H9 (cell line): ENCODE measurements at places on chromosomes 5 and 9. TPM values are rescaled to one million over a fixed set of nuclear protein-coding genes. Genes with fewer than 3 reads are reported as not detected.
A peak's percentile ranks its signal among the peaks of the same experiment; 100 is the strongest.

DNA sequence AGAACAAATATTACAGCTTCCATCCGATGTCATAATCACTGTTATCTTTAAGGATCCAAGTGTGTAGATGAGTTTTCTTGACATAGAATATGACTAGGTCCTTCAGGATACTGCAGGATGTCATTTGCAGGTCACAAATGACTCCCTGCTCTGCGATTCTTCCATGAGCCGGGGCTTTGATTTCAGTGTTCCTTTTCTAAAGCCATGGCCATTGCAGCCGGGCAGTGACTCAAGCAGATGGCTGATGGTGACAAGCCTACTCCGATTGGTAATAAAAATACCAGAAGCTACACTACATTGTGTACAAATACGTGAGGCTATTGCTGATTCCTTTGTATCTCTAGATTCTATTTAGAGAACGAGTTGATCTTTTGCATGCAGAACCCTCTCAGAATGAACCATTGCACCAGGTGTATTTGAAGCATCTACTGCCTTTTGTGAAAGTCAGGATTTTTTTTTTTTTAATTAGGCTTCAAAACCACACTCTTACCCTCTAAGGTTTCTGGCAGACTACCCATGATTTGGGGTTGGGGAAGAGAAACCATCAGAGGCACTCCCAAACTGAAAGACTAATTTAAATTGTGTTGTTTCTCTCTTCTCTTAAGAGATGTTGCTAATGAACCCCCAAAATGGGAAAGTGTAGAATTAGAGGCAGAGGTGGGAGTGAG lies 271.0 kb upstream of the ADRA1B start:
- no peak for DNase-seq
- no peak overlapping the region for H3K27ac ChIP-seq
- H3K4me3 ChIP-seq, result no peak overlapping the region
- no peaks in the 10 kb centered on the region for H3K27me3 ChIP-seq

FTMT gene
- not detected in 2 replicates for total RNA-seq

DNA sequence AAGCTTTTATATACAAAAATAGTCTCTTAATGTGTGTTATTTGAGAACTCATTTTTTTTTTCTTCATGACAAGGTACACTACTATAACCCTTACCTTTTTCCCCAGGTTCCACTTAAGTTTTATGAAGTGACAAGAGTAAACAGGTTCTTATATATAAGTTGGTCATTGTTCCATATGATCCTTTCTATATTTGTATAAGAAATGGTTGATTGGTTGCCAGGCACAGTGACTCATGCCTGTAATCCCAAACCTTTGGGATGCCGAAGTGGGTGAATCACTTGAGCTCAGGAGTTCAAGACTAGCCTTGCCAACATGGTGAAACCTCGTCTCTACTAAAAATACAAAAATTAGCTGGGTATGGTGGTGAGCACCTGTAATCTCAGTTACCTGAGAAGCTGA lies 108.3 kb downstream of the PCSK1 start:
- no peaks in the 10 kb centered on the region for H3K36me3 ChIP-seq
- H3K4me1 ChIP-seq, result no peaks in the 10 kb centered on the region
- H3K27ac ChIP-seq, result no peak overlapping the region
- DNase-seq, result no peak
- no peak overlapping the region for H3K4me3 ChIP-seq

GABRP gene
- 1.5 TPM in 2 replicates for total RNA-seq

NUTM2G gene
- 0.48 and 0.57 TPM in 2 replicates for total RNA-seq

DNA sequence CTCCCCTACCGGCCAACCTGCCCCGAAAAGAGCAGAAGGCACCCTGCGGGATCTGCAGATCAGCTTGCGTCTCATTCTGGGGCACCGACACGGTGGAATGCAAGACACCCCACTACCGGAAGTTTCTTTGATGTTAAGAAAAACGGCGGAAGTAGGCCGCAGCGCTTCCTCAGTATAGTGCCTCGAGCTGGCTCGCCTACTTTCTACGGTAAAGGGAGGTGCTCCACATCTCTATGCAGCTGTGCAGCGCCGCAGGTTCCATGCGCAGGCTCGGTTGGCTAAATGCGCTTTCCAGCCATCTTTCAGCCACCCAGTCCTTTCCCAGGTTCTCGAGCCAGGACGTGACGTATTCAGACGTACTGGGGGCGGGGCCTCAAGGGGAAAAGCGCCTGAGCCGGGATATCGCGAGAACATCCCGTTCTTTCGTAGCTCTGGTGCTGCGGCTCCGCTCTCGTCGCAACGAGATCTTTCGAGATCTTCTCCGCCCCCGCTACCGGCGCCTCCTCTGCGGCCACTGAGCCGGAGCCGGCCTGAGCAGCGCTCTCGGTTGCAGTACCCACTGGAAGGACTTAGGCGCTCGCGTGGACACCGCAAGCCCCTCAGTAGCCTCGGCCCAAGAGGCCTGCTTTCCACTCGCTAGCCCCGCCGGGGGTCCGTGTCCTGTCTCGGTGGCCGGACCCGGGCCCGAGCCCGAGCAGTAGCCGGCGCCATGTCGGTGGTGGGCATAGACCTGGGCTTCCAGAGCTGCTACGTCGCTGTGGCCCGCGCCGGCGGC lies at the start of gene HSPA4:
Gene HSPA4, plus strand, starts transcription at position 472 of the 775 bp plus-strand sequence. Its CDS starts 238 bp downstream, at position 710.
- peak within 1 kb of the TSS; percentile 93 for H3K4me3 ChIP-seq
- peak; percentile 98 for DNase-seq
- peaks cover 2% of the 10 kb centered on the region; the same call in 1 of the 2 replicates for H3K4me1 ChIP-seq
- H3K27ac ChIP-seq, result peak within 1 kb of the TSS; percentile 96
- H3K36me3 ChIP-seq, result peaks cover 4% of the 10 kb centered on the region; the same call in 1 of the 2 replicates
- H3K27me3 ChIP-seq, result no peaks in the 10 kb centered on the region

DNA sequence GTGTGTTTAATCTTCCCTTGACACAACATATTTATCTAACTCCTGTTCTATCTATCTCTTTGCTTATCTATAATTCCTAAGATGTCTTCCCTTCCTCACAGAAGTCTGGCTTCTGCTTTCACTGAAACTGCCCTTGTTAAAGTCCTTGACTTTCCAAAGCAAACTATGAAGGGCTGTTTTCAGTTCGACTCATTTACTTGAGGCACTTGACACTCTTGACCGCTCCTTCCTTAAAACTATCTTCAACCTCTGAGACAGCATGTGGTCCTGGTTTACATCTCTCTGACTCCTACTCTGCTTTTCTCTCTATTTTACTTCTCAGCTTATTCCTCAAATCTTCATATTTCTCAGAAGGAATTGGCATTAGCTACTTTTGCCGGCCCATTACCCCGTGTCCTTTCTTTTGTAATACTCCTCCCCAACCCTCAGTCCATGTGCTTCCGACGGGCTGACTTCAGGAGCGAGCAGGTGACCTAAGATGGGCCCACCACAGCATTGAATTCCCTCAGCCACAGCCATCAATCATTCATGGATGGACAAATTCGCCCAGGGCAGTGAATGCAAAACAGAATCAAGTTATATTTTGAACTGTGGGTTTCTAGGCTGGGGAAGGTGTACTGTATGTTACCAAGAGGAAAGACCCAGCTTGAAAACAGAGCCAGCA lies 1089.2 kb downstream of the PTPRD start:
- no peaks in the 10 kb centered on the region for H3K27me3 ChIP-seq
- H3K4me1 ChIP-seq, result peaks cover 5% of the 10 kb centered on the region; the same call in 1 of the 2 replicates
- H3K36me3 ChIP-seq, result no peaks in the 10 kb centered on the region
- H3K4me3 ChIP-seq, result no peak overlapping the region

PCDHB8 gene
- total RNA-seq, result 0.57 and 0.86 TPM in 2 replicates

DNA sequence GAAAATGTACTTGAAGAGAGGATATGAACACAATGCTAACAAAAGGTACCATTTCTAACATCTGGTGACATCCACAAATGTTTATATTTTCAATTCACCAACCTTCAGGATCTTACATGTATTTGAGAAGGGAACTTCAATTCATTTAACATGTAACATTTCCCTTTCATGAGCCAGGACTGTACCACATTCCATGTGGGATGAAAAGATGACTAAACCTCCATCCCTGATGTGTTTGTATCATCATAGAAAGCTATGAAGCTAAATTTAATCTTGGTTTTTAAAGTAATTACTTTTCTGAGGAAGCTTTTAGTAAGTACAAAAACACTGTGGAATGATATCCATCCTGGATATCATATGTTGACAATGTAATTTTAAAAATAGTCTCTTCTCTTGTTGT lies 78.2 kb upstream of the GNA14 start:
- no peaks in the 10 kb centered on the region for H3K27me3 ChIP-seq
- no peak overlapping the region for H3K27ac ChIP-seq
- DNase-seq, result no peak
- H3K4me1 ChIP-seq, result no peaks in the 10 kb centered on the region
- H3K4me3 ChIP-seq, result no peak overlapping the region
- peaks cover 48% of the 10 kb centered on the region for H3K36me3 ChIP-seq

DNA sequence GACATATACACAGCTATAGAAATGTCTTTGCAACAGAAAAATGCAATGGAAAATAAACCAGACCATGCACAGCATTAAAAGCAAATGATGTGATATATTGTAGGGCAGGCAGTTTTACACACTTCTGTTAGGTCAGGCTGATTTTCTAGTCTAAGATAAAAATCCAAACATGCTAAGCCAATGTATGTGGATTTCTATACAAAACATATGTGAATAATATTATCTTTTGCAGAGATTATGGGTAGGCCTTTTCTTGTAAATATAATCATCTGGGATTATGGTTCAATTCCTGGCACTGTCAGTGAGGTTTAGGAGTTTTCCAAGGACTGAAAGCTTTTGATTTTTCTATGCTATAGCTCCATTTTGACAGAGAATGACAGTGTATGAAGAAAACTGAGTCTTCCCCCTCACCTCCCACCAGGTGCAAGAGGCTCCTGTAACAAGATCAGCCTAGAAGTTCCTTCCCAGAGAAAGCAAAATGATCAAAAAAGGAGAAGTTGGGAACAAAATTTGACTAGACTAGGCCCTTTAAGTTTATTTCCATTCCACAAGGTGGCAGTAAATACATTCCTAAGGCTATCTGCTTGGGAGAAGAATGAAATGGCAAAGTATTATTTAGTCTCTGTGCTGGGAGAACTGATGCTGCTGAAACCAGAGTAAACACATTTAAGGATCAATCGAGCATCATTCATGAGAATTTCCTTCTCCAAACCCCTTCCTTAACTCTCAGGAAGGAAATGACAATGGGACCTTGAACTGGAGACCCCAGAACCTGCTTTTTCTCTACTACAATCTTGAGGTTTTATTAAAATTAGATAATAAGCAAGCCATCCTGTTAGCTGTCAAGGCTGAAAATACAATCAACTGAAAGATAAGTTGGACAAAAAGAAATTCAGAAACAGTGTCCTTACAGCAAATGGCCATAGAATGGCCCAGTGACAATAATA lies 133.0 kb upstream of the TUT7 start:
- no peaks in the 10 kb centered on the region for H3K4me1 ChIP-seq
- no peak overlapping the region for H3K27ac ChIP-seq
- H3K27me3 ChIP-seq, result no peaks in the 10 kb centered on the region
- H3K36me3 ChIP-seq, result no peaks in the 10 kb centered on the region

- H3K36me3 ChIP-seq, result no peaks in the 10 kb centered on the region
- H3K4me1 ChIP-seq, result no peaks in the 10 kb centered on the region
- DNase-seq, result no peak
These were observed 405.0 kb downstream of the ENC1 start for GRCh38 chr5:74235552-74235951.

GRCh38 chr9:100322954-100323536 lies 29.7 kb downstream of the TEX10 start:
- no peaks in the 10 kb centered on the region for H3K4me1 ChIP-seq
- no peak for DNase-seq
- H3K4me3 ChIP-seq, result no peak overlapping the region
- H3K27me3 ChIP-seq, result no peaks in the 10 kb centered on the region
- peaks cover 65% of the 10 kb centered on the region for H3K36me3 ChIP-seq

DNA sequence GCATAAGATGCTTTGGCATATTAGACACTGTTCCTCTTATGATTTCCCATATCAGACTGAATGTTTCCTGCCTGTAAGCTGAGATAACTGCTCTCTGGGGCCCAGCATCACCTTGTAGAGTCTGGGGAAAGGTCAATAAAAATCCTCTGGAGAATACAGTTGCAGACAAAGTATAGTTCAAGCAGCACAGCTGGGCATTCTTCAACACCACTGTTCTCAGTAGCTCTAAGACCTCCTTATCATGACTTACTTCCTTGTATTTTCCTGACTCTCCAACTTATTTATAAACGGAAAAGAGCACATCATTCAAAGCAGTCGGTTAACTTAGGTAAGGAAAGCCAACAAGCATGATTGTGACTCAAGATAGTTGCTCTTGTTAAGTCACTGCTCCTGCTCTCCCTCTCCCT lies 208.7 kb upstream of the RASEF start:
- peaks cover 5% of the 10 kb centered on the region; the same call in 1 of the 2 replicates for H3K36me3 ChIP-seq
- H3K27me3 ChIP-seq, result no peaks in the 10 kb centered on the region
- no peak overlapping the region for H3K27ac ChIP-seq
- no peak overlapping the region for H3K4me3 ChIP-seq
- peaks cover 4% of the 10 kb centered on the region; the same call in 1 of the 2 replicates for H3K4me1 ChIP-seq
- no peak for DNase-seq

DNA sequence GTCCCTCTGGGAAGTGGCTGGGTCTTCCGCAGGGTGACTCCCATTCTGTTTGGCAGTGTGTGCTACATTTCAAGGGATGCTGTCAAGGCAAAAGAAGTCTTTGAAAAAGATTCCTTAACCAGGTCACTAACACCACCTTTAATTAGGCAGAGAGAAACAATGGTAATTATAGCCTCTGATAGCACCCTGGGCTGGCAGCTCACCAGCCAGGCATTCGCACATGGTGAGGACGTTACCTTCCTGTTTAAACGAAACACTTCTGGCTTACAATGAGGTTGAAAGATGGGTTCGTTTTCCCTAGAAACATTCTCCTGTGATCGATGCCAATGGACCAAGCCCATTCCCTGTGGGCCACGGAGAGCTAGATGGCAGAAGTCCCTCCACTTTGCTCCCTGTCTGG lies 230.1 kb upstream of the PANK3 start:
- no peaks in the 10 kb centered on the region for H3K27me3 ChIP-seq
- no peak overlapping the region for H3K4me3 ChIP-seq

DNA sequence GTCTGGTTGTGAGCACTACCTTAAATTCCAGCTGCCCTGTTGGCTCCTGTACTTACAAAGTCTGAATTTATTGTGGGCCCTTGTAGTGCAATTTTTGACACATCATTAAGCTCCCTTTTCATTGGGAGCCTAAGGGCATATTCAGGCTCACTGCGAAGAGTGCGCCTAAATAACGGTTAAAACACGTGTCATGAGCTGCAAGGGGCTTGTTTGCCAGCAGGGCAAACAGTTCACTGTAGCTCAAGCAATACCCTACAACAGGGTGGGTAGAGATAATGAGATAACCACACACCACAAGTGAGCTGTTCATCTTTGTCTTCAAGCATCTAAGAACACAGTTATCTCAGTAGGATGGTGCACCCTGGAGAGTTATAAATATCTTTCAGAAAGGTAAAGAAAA lies 214.2 kb downstream of the SLF1 start:
- H3K27ac ChIP-seq, result no peak overlapping the region
- no peaks in the 10 kb centered on the region for H3K27me3 ChIP-seq
- H3K4me3 ChIP-seq, result no peak overlapping the region
- H3K36me3 ChIP-seq, result no peaks in the 10 kb centered on the region
- H3K4me1 ChIP-seq, result no peaks in the 10 kb centered on the region

GPR151 gene
- total RNA-seq, result not detected in 2 replicates

DNA sequence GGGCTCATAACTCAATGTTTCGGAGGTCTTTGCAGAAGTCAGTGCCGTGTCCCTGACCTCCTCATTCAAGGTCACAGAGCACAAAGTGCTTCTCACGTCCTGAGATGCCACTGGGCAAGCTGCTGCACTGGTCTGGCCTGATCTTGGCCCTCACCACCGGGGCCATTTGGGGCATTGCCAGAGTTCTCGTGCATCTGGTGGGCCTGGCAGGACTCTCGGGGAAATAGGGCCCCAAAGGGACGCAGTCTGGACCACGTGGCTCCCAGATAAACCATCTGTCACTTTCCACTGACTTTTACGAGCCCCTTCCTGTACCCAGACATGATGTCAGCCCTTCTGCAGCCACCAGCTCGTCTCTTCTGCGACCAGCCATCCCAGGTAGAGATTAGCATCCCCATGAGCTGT lies 54.8 kb downstream of the HRH2 start:
- no peaks in the 10 kb centered on the region for H3K4me1 ChIP-seq
- no peak for DNase-seq
- H3K27me3 ChIP-seq, result no peaks in the 10 kb centered on the region
- no peak overlapping the region for H3K4me3 ChIP-seq
- peaks cover 27% of the 10 kb centered on the region for H3K36me3 ChIP-seq
- H3K27ac ChIP-seq, result no peak overlapping the region
